ENCODE measurements at places on chromosomes 7 and 10. TPM values are rescaled to one million over a fixed set of nuclear protein-coding genes. Genes with fewer than 3 reads are reported as not detected.

Gene GARIN1A
- 0.41 TPM for polyA plus RNA-seq

Gene HGF
- 18.9 TPM for polyA plus RNA-seq

Gene HBP1
- 44.7 TPM for polyA plus RNA-seq

Gene CNTNAP2
- 0.01 TPM for polyA plus RNA-seq

Gene CALHM3
- 0.62 TPM for polyA plus RNA-seq
